Activated CD8-positive, alpha-beta memory T cell treated with anti-CD3 and anti-CD28 coated beads for 1 hour (primary cell): ENCODE measurements at places on chromosomes 3 and 15.

GRCh38 chr3:45225465-45226205 lies 452 bp downstream of the TMEM158 start:
- no peak for DNase-seq

DNA sequence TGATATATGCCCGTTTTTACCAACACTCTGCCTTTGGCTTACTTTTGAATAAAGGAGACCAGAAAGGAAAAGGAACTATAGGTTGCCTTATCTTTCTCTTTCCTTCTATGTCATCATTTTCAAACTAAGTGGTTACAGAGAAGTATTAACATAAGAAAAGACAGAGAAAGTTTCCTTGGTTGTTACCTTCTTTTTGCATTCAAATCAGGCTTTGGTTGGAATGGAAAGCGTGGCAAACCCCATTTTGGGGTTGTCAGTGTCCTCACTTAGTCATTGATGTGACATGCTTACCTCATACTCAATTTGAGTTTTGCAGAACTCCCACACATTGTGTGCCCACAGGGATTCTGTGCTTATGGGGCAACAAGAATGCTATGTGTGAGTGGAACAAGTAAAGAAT lies 3.7 kb upstream of the THRB start:
- DNase-seq, result no peak

- no peak for DNase-seq
Observed at GRCh38 chr3:113136071-113136470, 75.3 kb upstream of the BOC start.

GRCh38 chr15:42284551-42284950 lies 11.3 kb upstream of the TMEM87A start:
- DNase-seq, result no peak

DNA sequence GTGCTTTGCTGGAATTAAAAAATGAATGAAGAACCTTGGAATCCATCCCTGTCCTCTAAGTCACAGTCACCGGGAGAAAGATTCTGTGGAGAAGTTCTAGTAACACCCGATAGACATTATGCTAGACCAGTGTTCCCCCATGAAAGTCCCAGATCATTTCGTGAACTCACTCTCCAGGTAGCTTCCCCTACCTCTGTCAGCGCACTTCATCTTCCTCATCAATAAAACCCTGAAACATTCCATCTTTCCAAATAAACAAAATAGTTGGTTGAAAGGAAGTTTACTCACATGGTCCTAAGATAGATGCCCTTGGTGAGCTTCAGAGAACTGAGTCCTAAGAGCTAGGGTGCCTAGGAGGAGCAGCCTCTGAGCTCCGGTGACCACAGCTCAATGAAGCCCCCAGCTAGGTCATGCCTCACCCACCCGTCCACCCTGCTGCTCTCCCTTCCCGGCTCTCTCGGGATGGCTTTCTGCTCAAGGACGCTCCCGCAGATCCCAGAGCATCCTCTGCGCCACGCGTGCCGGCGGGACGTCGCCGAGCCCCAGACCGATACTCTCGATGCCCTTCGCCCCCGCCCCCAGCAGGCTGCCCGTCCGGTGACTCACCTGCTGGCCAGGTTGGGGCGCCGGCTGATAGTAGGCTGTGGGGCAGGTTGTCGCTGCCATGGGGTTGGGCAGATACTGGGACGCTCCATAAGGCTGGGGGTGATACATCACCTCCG lies 776 bp downstream of the VGLL3 start:
- DNase-seq, result no peak

GRCh38 chr3:11739706-11740105 lies 96.0 kb upstream of the VGLL4 start:
- DNase-seq, result no peak

DNA sequence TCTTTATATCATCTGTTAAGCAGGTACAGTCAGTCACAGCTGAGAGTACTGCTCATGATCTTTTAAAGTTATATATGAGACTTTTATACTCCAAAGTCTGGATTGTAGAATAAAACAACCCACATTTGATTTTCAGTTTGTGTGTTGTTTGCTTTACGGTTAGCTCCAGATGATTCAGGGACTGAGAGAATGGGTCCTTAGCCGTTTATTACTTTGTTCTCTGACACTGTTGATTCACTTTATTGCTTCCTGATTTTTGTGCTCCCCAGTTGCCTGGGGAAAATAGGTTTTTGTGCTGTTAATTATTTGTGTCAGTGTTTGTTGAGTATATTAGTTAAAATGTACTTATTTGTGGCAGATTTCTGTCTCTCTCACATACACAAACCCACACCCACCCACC lies 8.6 kb upstream of the EBLN2 start:
- DNase-seq, result no peak

GRCh38 chr15:62089616-62090015 lies 22.8 kb downstream of the C2CD4A start:
- DNase-seq, result no peak

GRCh38 chr3:81218023-81218422 lies 543.4 kb downstream of the GBE1 start:
- no peak for DNase-seq

DNA sequence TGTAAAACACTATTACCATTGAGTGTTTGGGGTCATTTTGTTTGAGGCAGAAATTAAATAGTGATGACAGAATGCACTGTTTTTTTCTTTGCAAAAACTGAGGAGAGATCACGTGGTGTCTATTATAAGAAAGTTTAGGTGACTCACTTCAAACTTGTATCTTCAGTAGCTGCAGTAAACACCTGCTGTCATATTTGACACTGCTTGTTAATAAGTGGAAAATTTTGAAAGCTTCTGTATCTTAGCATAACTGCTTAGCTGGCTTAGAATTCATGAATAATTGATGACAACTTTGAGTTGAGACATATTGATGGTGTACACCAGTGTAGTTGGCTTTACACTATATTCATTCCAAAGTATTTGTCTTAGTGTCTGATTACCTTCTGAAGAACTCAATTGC lies 29.7 kb upstream of the MDFIC2 start:
- DNase-seq, result no peak

- DNase-seq, result no peak
Observed at GRCh38 chr15:32855942-32856341, 138.1 kb downstream of the GREM1 start.

DNA sequence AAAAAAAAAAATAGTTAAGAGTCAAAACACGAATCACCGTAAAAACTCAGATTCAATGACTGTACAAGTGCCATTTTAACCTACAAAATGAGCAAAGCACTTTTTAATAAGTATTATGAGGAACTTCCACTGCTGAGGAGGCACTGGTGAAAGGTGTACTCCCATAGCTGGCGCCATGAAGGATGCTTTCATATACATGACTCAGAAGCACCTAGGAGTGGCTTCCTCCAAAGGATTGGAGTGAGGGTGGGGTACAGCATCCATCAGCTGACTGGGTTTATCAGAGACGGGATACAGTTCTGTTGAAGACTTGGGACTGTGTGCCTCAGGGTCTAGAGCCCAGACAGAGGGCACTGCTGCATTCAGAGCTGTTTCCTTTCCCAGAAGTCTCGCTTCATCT lies 60.9 kb upstream of the MEX3B start:
- no peak for DNase-seq

- no peak for DNase-seq
Observed at GRCh38 chr3:100427699-100428098, 26.4 kb downstream of the LNP1 start.

DNA sequence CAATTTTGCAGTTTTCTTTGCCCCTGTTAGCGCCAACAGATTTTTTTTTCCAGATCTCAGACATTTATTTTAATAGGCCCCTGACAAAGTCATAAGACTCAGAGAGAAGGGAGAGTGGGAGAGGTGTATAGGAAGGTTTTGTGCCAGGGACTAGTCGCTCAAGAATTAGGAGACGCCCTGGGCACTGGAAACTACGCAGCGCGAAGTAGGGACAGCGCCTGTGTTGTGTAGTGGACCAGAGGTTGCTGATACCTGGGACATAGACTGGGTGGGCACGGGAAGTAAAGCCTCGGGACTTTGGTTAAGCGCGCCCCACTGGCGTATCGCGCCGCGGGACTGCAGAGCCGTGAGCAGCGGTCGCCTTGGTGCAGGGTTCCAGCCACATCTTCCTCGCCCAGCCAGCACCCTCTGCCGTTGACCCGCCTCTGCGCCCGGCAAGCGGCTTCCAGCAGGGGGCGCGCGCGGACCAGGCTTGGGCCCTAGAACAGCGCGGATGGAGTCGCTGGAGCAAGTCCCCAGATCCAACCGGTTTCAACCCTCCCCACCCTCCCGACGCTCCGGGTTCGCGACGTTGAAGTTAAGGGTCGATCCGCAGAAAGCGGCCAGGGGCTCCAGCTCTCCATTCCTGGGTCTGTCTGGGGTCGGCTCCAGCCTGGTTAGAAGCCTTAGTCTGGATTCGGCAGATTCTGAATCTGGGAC lies 3.0 kb upstream of the ISLR2 start:
- DNase-seq, result peak; percentile 51

DNA sequence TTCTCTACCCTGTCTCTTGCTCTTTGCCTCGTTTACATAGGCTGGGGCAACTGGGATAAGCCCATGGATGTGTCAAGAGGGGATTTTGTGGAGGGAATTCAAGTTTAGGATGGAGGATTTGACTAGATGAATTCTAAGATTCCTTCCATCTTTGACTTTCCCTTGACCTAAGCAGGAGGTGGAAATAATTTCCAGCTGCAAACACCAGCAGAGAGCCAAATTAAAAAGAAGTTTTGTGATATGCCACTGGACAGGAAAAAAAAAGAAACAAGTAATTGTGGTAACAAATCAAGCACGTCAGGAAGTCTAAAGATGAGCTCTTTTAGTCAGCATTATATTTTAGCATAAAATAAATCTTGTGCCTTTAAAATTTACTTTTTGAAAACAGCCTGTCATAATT lies 49.8 kb downstream of the KCNMB2 start:
- no peak for DNase-seq

GRCh38 chr15:69568173-69569009 lies 115.8 kb downstream of the RPLP1 start:
- no peak for DNase-seq

DNA sequence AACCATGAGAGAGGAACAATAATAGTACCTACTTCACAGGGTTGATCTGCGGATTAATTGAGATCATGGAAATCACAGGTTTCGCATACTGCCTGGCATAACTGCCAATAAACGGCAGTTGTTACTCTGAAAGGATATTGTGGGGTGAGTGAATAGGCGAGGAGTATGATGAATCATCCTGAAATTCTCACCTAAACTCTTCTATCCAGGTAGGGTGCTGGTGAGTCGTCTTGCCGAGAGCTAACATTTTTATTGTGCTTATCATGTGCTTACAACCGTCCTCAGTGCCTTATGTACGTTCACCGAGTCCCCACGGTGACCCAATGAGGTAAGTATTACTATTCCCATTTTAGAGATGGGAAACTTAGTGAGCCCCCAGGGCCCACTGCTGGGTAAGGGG lies 52.4 kb upstream of the SRGAP3 start:
- no peak for DNase-seq

DNA sequence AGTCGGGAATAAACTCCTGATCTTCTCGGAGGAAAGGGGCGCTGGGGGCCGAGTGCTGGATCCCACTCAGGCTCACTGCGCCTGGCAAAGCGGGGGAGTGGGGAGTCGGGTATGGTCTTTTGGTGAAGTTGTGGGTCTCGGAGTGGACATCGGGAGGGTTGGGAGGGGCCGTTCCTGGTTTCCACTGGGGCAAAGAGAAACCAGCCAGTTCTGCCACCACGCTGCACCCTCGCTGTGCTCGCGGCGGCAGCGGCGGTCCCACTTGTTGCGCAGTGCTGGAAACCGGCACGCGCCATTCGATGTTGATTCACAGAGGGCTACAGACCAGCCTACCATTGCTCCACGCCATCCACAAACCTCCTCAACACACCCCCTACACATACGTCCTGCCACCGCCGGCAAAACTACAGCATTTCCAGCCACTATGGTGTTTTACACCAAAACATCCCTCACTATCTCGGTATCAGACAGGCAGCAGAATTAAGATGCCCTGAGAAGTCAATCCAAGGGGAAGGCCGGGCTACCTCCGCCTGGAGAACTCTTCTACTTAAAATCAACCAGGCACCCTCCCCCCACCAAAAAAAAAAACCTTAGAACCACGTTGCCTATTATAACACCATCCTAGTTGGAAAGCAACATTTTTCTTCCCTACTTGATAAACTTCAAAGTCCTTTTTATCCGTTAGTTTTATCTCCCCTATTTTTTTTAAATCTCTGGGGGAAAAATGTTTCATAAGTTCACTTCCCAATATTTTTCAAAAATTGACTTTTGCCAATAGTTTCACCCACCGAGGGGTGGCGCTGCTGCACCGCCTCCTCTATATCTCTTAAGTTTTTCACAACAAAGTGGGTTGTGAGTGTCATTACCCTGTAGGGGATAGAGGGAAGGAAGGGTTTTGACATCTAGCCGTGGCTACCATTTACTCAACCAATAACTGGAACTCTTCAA lies 3.6 kb downstream of the BCL6 start:
- peak; percentile 61 for DNase-seq
